ENCODE measurements at places on chromosomes 1 and 21.

- DNase-seq, result no peak
Observed at GRCh38 chr21:16676391-16676790, 836.5 kb upstream of the CXADR start.

GRCh38 chr1:56494306-56494705, 85.1 kb downstream of the PLPP3 start:
- DNase-seq, result no peak

GRCh38 chr1:67333603-67334002, 25.9 kb downstream of the IL12RB2 start:
- no peak for DNase-seq

GRCh38 chr1:183982172-183982963, 55.2 kb downstream of the COLGALT2 start:
- no peak for DNase-seq
